ENCODE measurements at places on chromosomes 4 and X.

GRCh38 chr4:139525414-139525813 is 30.6 kb downstream of the SETD7 start:
- no peak for DNase-seq

GRCh38 chr4:36053930-36054329 is 190.4 kb downstream of the ARAP2 start:
- no peak for DNase-seq

- DNase-seq: no peak
Observed at GRCh38 chr4:10180927-10181744, 64.5 kb upstream of the WDR1 start.

GRCh38 chr4:148390311-148390710 is 51.9 kb downstream of the NR3C2 start:
- DNase-seq: no peak

DNA sequence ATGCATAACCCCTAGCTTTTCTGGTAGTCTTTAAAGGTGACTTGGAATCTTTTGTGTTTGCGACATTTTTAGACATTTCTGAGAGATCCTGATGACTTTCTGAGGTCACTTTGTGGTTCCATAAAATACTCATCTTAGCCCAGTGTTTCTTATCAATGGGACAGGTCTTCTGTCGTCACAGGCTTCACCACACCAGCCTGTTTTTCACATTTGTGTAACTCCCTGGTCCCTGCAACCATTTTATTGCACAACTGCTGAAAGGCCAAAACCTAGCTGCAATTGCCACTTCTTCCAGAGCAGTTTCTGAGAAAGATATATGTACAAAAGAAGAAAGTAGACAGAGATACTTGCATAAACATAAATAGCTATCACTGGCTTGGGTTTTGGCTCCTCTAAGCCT is 120.9 kb downstream of the IL15 start:
- DNase-seq: no peak

DNA sequence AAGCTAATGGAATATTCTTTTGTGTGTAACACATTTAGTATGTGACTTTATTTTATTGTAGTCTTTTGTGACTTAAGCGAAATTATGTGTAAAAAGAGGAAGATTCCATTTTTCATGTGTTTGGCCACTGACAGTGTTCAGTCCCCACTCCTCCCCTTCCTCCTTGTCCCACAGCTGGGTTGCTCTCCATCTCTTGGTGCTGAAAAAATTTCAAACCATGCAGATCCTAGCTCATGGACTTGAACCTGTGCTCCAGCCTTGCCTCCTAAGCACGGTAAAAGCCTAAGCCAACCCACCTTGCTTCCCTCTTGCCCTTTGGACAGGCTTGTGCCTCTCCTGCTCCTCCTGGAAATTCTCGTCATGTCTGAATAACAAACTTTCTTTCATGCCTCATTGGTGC is 2008.5 kb upstream of the TENM3 start:
- no peak for DNase-seq

Data from stimulated activated CD4-positive, alpha-beta T cell treated with anti-CD3 and anti-CD28 coated beads, Interleukin-1b, Interleukin-23, amount 100 ng/mL, for 1 hour (primary cell).